ENCODE measurements at places on chromosomes 5 and 9.

DNA sequence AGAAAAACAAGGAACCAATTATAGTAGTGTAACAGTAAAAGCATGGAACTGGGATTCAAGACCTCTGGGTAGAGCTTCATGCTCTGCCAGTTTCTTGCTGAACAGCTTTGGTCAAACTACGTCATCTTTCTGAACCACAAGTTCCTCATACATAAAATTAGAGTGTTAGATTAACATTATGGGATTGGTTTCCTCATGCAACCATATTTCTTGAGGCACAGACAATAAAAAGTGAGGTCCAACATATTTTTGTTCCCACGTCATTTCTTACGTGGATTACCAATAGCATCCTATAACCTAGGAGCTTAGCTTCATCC lies 354.8 kb downstream of the TMEM232 start:
- no peak for DNase-seq

GRCh38 chr9:2526071-2526828 lies 95.3 kb upstream of the VLDLR start:
- no peak for DNase-seq

DNA sequence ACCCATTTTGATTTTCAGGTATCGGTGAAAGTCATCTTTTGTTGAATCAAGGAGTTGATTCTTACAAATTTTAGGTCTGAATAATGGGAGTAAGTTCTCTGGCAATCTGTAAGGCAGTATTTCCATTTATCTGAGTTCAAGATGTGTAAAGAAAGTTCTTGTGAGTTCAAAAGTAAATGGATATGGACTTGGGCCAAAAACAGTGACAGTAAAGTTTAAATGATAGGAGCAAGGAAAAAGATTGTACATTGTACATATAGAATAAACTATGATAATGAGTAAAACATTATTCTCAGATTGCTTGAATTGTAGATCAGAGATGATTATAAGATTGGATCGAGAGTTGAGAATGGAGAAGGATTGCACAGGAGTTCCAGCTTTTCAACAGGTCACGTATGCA lies 329.3 kb downstream of the PJA2 start:
- no peak for DNase-seq

- peak; percentile 63 for DNase-seq
These were observed 131.1 kb upstream of the ICE1 start for GRCh38 chr5:5291357-5291756.

DNA sequence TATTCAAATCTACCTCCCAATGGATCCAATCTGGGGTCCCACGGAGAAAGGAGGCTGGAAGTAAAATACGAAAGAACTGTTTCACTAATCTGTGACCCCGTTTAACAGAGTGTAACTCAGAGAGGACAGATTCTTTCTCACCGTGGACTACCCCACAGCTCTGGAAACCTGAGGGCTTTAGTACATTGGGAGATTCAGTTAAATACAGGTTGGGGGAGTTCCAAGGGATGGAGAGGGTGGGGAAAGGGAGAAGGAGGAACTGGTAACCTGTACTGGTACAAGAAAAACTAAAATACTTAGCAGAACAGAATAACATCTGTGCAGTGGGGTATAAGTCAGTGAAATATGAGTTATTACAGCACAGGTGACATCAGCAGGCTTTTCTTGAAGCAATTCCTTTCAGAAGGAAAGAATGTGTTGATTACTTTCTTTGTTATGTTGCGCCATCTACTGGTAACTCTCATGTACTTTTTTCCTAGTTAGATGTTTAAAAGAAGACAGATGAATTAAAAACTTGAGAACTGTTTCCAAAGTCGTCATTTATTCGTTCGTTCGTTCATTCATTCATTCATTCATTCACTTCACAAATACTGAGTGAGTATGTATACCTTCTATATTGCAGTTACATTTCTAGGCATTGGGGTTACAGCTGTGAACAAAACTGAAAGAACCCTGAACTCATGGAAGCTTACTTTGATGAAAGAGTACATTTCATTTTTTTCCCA lies 30.0 kb upstream of the STOM start:
- peak; percentile 67 for DNase-seq

GRCh38 chr9:26753971-26754370 lies 138.6 kb downstream of the CAAP1 start:
- no peak for DNase-seq

GRCh38 chr9:125099816-125100215 lies 43.5 kb downstream of the SCAI start:
- DNase-seq = no peak

- DNase-seq = no peak
These were observed 508.2 kb downstream of the CDK5RAP2 start for GRCh38 chr9:120071760-120072159.

DNA sequence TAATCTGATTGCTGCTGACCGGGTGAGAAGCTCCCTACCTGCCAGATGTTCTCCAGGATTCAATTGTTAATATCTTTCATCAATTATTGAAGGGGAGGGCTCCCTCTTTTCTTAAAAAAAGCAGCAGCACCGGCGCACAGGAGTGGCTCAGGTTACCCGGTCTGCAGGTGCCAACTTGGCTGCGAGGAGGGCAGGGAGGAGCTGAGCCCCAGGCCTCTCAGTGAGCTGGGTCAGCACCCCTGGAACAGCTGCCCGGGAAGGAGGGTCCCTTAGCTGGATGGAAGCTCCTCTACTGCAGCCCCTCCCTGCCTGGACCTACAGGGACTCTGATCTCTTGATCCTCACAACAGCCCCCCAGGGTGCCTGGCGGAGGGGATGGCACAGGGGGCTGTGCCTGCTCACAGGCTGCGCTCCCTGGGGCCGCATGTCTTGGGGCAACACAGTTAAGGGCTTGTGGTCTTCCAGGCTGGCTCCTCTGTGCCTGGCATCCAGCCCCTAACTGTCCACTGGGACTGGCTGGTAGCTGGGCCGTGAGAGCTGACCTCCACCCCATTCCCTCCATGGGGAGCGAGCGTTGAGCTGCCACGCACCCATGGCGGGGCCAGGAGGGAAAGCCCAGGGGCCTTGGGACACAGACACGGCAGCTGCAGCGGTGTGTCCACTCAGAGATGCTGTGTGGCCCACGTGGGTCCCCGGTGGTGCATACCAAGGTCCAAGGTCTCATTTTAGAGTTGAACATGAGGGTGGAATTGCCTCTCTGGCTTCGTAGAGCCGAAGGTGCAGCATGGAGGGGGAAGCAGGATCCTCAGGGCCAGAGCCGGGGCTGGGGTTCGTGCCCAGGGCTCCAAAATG lies 28.6 kb upstream of the TMEM250 start:
- DNase-seq = no peak

- DNase-seq = peak; percentile 13
These were observed 46.1 kb upstream of the CER1 start for GRCh38 chr9:14768405-14769229.

DNA sequence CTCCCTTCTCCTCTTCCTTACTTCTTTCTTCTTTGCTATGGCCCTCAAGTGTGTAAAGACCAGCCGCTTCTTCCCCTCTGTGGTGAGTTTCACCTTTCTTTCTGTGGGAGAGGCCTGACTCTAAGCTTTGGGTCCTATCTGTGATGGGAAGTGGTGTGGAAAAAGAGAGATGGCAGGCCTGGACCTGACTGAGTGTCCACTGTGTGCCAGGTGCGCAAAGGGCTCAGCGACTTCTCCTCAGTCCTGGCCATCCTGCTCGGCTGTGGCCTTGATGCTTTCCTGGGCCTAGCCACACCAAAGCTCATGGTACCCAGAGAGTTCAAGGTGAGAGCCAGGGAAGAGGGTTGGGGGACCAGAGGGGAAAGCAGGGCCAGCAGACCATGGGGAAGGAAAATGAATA lies 5.9 kb downstream of the SLC4A9 start:
- no peak for DNase-seq

- DNase-seq = no peak
These were observed 6.2 kb upstream of the MYORG start for GRCh38 chr9:34382879-34383278.

GRCh38 chr5:158641016-158641415 lies 458.7 kb downstream of the EBF1 start:
- DNase-seq = no peak

GRCh38 chr9:28779243-28779642 lies 1206.0 kb upstream of the C9orf72 start:
- DNase-seq = no peak

DNA sequence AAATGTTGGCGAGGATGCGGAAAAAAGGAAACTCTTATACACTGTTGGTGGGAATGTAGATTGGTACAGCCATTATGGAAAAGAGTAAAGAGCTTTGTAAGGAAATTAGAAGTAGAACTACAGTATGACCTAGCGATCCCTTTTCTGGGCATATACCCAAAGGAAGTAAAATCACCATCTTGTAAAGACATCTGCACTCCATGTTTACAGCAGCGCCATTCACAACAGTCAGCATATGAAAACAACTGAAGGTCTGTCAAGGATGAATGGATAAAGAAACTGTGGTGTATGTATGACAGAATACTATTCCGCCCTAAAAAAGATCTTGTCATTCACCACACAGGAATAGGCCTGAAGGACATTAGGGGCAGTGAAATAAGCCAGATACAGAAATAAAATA lies 27.7 kb upstream of the SLC25A51 start:
- no peak for DNase-seq

- no peak for DNase-seq
These were observed 55.9 kb upstream of the HAPLN1 start for GRCh38 chr5:83776437-83777031.

- peak; percentile 73 for DNase-seq
These were observed 5.4 kb downstream of the ZNF608 start for GRCh38 chr5:124740991-124741583.

DNA sequence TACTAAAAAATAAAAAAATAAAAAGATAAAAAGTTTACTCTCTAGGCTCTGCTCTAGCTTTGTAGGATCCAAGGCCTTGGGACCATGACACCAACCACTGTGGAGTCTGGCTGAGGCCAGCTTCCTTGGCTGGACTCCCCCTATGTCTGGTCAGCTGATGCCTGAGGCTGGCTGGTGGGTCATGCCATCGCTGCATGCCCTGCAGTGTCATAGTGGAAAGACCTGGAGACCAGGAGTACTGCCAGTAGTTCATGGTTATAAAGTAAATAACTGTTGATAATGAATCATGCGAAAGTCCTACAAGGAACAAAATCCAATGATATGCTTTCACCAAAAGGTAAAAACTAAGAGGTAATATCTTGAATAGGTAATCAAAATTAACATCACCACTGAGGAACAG lies 43.2 kb downstream of the GARNL3 start:
- no peak for DNase-seq

DNA sequence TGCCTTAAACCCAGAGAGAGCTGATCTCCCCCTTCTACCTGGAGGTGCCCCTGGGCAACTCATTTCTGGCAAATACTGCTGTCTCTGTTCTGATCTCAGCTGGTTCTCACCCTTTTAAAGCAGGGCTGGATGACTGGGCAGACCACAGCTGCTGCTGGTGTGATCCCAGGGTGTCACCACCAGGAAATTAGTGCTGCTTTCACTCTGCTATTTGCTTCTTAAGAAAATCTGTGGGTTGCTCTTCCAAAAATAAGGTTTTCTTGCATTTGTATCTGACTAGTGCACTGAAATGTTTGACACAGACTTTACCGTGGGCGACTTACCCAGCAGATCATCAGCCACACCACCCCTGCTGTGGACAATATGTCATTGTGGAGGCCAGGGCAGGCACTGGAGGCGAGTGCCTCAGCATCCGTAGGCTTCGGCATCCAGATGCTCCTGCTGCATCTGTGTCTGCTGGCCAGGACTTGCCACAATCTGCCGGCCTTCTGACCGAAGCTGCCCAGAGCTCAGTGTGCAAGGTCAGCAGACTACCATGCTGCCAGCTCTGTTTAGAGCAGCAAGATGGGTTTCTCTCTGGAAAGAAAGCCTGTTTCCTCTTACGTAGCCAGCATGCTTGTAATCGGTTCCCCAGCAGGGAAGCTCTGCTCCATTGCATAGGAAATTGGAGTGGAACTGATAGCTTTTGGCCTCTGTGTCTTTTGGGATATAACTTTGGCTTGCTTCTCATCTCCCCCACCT lies 13.6 kb downstream of the ARHGAP26 start:
- peak; percentile 41 for DNase-seq

DNA sequence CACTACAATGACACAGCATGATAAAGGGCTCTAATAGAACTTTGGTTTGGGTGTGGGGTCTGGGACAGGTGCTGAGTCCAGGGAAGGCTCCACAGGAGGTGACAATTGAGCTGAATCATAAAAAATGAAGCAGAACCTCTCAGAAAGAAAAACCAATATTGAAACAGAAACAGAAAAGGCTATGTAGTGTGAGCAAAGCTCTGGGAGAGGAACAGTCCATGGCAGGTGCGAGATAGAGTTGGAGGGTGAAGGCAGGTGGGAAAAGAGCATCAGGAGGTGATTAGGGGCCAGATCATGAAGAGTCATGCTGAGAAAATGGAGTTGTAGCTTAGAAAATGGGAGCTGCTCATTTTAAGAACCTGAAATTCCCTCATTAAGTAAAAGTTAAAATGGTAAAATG lies 164.9 kb downstream of the KCTD16 start:
- DNase-seq = no peak

DNA sequence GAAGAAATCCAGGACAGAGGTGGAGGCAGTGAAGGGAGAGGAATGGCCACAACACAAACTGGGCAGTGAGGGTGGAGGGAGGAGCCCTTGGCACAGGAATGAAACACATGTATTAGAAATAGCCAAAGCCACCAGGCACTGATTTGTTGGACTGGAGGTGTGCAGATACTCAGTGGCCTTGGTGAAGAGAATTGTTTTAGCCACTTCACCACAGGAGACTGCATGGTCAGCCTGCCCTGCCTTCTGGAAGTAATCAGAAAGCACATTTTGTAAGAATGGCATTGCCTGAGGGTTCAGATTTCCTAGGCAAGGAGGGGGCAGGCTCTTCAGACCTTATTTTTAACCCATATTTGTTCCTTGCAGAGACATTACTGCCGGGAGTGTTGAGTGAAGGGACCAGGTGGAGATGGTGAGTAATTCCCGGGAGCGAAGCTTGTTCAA lies 2.2 kb downstream of the SGCD start:
- DNase-seq = no peak

DNA sequence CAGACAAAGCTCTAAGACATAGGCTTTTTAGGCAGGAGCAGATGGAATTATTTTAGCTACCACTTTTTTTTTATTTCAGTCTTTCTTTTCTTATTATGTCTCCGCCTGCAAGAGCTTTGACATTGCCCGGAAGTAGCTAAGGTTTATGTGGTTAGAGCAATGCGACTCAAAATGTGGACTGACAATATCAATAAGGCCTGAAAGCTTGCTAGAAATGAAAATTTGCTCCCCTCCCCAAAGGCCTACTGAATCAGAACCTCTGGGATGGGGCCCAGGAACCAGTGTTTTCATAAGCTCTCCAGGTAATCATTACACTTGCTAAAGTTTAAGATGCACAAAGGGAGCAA lies 81.3 kb downstream of the SUSD1 start:
- DNase-seq = no peak

- DNase-seq = no peak
These were observed 497.2 kb downstream of the MAT2B start for GRCh38 chr5:164002628-164003027.

DNA sequence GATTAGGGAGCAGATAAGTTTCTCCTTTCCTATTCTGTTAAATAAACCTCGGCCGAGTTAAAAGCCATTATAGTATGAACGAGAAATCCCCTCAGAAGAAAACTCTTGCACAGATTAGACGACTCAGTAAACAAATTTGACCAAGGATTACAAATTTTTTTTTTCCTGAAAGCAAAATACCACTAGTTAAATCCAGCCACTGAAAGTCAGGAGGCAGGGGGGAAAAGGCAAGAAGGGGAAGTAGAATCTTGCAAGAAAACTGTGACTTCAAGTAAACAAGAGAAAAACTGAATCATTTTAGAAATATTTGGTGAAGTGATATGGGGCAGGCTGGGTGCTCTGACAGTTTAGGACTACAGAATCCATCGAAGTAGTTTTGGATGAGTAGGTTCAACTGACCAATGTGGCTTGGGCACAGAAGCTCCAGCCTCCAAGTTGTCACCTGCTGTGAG lies 251.0 kb downstream of the DENND1A start:
- DNase-seq = no peak
